NCI-H446 (cell line): ENCODE measurements at places on chromosomes 16 and 17.

DNA sequence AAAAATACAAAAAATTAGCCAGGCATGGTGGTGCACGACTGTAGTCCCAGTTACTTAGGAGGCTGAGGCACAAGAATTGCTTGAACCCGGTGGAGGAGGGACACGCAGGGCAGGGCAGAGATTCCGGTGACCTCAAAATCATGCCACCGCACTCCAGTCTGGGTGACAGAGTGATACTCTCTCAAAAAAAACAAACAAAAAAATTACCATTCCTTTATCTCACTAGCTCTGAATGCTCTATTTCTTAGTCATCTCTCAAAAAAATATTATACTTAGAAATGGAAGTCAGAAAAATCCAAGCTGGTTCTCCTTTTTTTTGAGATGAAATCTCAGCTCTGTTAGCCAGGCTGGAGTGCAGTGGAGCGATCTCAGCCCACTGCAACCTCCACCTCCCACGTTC, 40.8 kb downstream of the SPOP start:
- DNase-seq: no peak

DNA sequence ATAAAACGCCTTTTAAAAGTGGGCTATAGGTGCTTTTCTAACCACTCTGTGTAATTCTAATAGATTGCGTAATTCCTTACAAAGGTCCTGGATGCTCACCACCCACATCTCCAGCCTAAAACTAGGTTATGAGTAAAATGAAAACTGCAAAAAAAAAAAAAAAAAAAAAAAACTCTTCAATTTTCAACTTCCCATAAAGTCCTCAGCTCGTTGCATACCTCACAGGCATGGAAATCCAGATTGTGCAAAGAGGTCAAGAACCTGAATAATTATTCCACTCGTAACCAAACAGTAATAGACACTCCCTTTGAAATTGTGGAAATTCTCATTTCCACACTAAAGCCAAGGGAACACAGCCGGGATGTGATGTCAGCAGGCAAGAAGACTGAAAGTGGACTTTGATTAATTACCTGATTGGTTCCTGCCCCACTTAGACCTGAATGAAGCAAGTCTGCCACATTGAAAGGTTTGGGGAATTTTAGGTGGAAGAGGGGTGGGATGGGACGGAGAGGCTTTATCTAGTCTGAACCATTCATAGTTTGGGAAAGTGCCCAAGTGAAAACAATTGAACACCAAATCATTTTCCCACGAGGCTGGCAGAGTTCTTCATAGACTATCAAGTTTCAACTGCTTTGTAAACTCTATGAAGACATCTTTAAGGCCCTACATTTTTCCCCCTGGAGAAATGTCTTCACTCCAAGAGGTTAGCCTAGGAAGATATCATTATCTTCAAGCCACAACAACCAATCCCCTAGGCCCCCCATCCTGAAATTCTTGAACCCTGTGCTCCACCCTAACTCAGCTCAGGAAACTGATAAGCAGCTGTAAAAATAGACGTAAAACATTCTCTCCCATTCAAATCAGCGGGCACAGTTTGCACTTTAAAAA, 49.1 kb upstream of the TANC2 start:
- DNase-seq: no peak

DNA sequence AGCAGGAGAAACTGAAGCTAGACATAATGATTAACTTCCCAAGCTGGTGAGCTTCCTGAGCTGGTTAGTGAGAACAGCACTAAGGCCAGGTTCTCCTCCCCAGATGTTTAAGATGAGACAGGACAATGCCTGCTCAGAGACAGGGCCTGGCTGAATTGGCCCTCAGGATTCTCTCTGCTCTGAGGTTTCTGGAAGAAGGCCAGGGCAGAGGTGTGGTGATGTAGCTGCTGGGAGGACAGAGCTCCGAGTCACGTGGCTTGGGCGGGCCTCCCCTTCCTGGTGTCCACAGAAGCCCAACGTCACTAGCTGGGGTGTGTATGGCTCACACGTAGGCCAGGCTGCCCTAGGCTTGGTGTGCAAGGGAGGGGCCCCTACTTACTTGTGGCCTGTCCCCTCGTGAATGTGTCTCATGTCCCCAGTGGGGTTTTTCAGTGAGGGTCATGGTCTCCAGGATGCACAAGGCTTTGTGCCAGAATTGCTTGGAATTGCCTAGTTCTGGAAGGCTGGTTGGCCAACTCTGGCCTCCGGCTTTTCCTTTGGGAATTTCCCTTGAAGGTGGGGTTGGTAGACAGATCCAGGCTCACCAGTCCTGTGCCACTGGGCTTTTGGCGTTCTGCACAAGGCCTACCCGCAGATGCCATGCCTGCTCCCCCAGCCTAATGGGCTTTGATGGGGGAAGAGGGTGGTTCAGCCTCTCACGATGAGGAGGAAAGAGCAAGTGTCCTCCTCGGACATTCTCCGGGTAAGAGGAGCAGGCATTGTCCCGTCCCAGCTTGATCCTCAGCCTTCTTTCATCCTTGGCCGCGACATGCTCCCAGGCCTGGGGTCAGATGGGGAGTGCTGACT, 3.4 kb downstream of the NOD2 start:
- DNase-seq: no peak

GRCh38 chr16:3459401-3460090, 16.1 kb downstream of the NAA60 start:
- no peak for DNase-seq

DNA sequence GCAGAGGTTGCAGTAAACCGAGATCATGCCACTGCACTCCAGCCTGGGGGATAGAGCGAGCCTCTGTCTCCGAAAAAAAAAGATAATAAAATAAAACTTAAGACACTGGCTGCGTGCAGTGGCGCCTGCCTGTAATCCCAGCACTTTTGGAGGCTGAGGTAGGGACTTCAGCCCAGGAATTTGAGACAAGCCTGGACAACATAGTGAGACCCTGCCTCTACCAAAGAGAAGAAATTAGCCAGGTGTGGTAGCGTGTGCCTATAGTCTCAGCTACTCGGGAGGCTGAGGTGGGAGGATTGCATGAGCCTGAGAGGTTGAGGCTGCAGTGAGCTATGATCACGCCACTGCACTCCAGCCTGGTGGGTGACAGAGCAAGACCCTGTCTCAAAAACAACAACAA, 26.6 kb downstream of the RARA start:
- no peak for DNase-seq

DNA sequence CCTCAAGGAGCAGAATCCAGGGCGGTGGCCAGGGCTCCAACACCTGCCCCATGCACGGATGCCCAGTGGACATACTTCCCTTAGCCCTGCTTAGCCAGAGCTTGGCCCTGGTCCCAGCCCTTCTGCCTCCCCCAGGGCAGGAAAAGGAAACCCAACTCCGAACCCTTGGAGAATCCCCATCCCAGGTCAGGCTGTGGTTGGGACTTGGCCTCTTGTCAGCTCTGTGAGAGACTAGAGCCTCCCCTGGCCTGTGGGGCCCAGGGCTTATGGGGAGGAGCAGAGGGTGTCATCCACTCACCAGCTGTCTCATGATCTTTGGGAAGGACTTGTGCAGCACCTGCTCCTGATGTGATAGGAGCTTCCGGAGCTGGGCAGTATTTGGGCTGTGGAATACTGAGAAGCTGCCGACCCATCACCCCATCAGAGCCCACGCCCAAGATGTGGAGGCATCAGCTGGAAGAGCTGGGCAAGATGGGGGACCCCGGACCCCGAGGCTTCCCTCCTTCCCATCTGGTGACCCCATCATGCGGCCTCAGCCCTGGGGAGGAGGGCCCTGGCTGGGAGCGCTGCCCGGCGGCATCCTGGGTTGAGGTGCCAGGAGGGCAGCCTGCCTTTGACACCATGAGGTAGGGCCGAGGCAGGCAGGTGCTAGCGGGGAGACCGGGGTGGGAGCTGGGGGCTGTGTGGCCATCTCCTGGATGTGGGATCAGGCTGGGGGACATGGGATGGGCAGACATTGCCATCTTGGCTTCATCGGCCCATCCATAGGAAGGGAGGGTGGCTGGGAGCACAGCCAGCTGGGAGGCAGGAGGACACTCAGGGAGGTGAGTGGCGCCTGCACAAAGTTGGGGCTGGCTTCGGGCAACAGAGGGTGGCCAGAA, 45.1 kb downstream of the TNFRSF13B start:
- no peak for DNase-seq

GRCh38 chr17:49338883-49339282, 23.2 kb downstream of the ZNF652 start:
- DNase-seq: no peak

DNA sequence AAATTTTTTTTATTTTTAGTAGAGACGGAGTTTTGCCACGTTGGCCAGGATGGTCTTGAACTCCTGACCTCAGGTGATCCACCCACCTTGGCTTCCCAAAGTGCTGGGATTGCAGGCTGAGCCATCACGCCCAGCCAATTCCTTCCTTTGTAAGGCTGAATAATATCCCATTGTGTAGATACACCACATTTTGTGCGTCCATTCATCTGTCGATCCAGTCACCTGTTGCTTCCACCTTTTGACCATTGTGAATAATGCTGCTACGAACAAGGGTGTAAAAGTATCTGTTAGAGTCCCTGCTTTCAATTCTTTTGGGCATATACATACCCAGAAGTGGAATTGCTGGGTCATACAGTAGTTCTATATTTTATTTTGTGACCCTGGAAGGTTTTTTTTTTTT, 15.3 kb downstream of the TRPV2 start:
- DNase-seq: no peak

GRCh38 chr16:2821487-2822157, 4.6 kb downstream of the PRSS21 start:
- DNase-seq: no peak

GRCh38 chr16:56931271-56931891, 561 bp upstream of the HERPUD1 start:
- DNase-seq: no peak

DNA sequence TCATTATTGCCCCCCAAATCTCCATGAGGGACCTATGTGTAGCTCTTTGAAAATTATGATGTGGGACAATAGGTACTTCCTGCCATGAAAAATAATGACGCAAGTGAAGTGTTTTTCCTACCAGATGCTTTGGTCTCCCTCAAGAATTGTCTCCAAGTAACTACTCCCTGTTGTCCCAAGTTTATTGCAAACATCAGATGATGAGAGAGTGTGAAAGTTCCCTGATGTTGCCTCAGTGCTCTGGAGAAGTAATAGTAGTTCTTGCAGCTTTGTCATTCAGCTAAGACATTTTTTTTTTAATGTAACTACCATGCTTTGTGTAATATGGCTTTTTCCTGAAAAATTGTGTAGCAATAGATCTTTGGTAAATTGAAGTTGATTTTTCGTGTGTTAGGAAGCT, 20.1 kb downstream of the LPCAT2 start:
- DNase-seq: no peak

DNA sequence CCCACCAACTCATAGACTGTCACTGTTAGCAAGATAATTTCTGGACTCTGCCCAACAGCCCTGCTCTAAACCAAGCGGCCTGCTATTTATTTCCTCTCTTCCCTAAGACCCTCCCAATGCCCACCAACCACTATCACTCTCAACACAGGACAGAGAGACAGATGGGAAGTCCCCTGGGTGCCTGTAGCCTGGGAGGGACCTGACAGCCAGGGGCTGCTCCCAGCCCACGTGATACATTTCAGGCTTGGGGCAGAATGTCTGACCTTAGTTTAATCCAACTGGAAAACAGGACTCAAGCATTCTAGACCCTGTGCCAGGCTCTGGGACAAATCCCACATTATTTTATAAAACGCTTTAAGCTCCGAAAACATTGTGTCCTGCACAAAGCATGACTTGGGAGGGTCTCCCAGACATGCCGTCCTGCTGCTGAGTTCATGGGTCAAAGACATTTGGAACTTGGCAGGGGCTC, 23.6 kb downstream of the XYLT1 start:
- no peak for DNase-seq

GRCh38 chr16:67029254-67030096, 526 bp downstream of the CBFB start:
- no peak for DNase-seq

GRCh38 chr17:80145076-80146075, 1.6 kb downstream of the EIF4A3 start:
- no peak for DNase-seq

GRCh38 chr16:51376080-51376479, 225.0 kb upstream of the SALL1 start:
- no peak for DNase-seq

DNA sequence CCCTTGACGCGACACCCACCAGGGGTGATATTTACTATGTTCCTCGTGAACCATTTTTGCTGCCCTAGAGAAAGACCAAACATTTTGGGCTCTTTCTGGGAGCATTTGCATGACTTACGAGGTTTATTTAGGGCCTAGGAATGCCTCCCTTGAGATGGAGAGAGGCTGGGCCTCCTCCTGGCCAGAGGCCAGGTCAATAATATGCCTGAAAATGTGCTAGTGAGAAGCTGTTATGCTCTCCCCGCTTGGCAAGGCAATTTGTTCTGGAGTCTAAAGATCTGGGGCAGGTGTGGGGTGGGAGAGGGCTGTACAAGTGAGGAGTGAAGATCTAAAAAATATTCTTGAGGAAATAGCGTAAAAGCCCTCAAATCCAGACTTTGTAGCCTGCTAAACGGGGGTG, 587.3 kb upstream of the CDH5 start:
- no peak for DNase-seq

- DNase-seq: no peak
Observed at GRCh38 chr16:84597931-84598351, 19.9 kb downstream of the COTL1 start.

- DNase-seq: no peak
Observed at GRCh38 chr16:5971106-5971505, 873.5 kb upstream of the EEF2KMT start.

DNA sequence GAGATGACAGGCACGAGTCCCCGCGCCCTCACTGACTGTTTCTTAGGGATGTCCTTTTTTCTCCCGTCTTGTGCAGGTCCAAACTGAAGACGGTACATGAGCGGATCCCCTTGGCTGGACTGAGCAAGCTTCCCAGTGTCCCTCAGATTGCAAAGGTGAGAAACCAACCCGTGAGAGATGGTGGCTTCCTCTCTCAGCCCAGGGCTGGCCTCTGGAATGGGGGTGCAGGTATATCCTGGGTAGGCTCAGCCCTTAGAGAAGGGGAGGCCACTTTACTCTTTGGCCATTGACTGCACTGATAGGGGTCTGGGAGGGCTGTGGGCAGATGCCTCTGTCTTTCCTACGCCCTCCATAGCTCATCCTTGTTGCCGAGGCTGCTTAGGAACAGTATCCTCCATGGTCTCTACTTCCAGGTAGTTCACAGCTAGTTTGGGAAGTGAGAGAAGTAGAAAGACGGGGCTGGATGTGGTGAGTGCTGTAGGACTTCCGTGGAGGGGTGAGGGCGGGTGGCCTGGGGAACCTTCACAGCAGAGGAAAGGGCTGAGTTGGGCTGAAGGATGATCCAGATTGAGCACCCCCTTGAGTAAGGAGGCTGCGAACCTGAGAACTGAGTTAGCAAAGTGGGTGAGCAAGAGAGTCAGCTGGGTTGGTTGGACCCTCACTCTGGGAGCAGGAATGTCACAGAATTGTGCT, 83.0 kb downstream of the OR1D5 start:
- DNase-seq: no peak
